Activated T-cell treated with anti-CD3 and anti-CD28 coated beads, Interleukin-2, amount 50 U/mL, for 72 hours (primary cell): ENCODE measurements at places on chromosomes 6 and 20. TPM values are rescaled to one million over a fixed set of nuclear protein-coding genes. Genes with fewer than 3 reads are reported as not detected.
A peak's percentile ranks its signal among the peaks of the same experiment; 100 is the strongest.

DNA sequence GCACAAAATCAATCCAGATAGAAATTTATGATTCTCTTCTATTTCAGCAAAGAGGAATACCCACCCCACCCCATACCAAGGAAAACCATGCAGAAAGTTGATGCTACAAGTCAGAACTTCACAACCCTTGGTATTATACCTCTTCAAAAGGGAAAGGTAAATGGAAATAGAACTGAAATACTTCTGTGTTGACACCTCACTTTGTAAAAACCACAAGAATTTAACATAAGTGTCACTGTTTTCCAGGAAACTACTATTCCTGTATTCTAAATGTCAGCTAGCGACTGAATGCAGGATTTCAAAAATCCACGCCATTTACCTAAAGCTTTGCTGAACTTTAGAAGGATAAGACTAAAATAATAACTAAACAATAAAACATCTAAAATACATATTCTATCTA, 3.6 kb downstream of the CPNE1 start:
- DNase-seq = no peak
- peak overlapping the region; percentile 90 for H3K27ac ChIP-seq
- peak overlapping the region; percentile 88 for H3K4me3 ChIP-seq
- peaks cover 37% of the 10 kb centered on the region for H3K36me3 ChIP-seq
- H3K27me3 ChIP-seq = no peaks in the 10 kb centered on the region

DNA sequence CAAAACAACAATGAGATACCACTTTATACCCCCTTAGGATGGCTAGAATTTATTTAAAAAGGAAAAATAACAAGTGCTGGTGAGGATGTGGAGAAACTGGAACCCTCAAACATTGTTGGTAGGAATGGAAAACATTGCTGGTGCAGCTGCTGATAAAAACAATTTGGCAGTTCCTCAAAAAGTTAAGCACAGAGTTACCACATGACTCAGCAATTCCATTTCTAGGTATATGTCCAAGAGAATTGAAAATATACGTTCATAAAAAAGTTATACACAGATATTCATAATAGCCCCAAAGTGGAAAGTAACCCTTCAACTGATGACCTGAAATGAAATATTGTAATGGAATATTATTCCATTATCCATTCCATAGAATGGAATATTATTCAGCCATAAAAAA, 55.0 kb downstream of the CD83 start:
- no peaks in the 10 kb centered on the region for H3K27me3 ChIP-seq
- H3K4me1 ChIP-seq = peaks cover 10% of the 10 kb centered on the region
- H3K36me3 ChIP-seq = peaks cover 28% of the 10 kb centered on the region

DNA sequence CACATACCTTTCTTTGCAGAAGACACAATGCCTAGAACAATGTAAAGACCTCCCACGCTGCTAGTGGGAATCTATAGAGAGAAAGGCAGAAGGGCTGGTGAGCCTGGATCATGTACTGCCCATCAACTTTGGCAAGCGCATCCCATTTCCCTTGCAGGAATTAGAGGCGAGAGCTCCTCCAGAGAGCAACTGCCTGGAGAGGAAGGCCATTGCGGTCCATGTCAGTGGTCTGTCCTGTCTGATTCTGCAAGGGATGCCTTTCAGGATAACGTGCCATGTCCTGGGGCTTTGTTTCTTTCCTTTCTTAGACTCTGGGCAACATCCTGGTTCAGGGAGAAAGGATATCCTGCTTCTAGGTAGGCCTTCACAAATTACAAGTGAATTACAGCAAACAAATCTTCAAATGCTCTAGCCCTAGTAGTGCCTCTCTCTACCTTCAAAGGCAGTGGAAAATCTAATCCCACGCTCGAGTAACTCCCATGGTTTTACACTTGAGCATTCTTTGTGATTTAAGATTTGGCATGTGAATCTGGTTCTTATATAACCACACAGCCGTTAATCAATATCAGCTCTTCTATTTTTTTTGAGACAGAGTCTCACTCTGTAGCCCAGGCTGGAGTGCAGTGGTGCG, 38.5 kb downstream of the GCNT2 start:
- H3K4me1 ChIP-seq = peaks cover 5% of the 10 kb centered on the region
- no peak overlapping the region for H3K4me3 ChIP-seq
- no peak for DNase-seq
- H3K36me3 ChIP-seq = peaks cover 2% of the 10 kb centered on the region

The RNF114 gene
- total RNA-seq = 99.2 TPM

DNA sequence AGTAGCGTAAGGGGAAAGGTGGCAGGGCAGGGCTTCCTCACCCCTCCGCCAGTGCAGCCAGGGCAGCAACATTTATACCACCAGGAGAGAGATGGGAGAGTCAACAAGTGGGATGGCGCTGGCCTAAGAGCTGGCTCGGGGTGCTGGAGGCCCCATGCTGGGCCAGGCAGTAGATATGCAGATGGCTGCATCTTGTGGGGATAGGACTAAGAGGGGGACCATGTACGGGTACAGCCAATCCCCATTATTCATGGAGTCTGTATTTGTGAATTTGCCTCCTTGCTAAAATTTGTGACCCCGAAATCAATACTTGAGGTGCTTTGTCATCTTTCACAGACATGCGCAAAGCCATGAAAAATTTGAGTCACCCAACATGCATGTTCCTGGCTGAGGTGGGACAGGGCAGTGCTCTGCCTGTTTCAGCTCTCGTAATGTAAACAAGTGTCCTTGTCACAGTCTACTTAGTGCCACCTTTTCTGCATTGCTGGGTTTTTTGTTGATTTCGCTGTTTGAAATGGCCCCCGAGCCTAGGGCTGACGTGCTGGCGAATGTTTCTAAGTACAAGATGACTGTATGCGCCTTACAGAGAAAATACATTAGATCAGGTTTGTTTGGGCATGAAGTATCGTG, 27.5 kb upstream of the TAF8 start:
- peak overlapping the region; percentile 78 for H3K4me3 ChIP-seq
- H3K36me3 ChIP-seq = peaks cover 10% of the 10 kb centered on the region
- H3K4me1 ChIP-seq = peaks cover 89% of the 10 kb centered on the region

DNA sequence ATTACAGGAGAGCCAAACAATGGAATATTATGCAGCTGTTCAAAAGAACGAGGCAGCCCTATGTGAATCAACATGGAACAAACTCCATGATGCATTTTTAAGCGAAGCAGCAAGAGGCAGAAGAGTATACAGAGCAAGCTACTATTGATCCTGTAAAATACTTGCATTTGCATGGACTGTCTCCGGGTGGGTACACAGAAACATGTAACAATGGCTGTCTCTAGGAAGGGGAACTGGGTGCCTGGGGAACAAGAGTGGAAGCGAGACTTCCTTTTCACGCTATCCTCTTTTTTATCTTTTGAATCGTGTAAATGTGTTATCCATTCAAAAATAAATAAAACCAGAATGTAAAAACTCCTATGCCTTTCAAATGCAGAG, 93.3 kb upstream of the SIRPA start:
- no peaks in the 10 kb centered on the region for H3K36me3 ChIP-seq
- DNase-seq = no peak
- H3K27ac ChIP-seq = no peak overlapping the region
- H3K4me3 ChIP-seq = peak overlapping the region; percentile 77
- peaks cover 12% of the 10 kb centered on the region for H3K4me1 ChIP-seq

The GUCA1A gene
- 0.14 TPM for total RNA-seq

The LMBRD1 gene
- 24.5 TPM for total RNA-seq

DNA sequence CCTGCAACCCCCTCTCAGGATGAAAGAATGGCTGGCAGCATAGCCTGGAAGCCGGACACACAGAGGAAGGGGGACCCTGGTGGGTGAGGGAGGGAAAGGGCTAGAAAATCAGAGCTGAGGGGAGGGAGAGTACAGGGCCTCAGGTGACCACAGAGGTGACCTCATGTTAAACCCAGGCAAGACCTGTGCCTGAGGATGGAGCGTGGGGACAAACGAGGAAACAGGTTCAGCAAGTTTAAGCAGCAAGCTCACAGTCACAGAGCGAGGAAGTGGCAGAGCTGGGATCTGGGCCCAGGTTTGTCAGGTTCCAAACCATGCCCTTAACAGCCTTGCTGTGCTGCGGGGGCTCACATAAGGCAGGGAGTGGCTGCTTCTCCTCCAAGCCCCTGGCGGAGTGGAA, 4.0 kb upstream of the BPI start:
- no peaks in the 10 kb centered on the region for H3K36me3 ChIP-seq
- H3K4me1 ChIP-seq = peaks cover 25% of the 10 kb centered on the region
- no peak for DNase-seq
- H3K27ac ChIP-seq = no peak overlapping the region

DNA sequence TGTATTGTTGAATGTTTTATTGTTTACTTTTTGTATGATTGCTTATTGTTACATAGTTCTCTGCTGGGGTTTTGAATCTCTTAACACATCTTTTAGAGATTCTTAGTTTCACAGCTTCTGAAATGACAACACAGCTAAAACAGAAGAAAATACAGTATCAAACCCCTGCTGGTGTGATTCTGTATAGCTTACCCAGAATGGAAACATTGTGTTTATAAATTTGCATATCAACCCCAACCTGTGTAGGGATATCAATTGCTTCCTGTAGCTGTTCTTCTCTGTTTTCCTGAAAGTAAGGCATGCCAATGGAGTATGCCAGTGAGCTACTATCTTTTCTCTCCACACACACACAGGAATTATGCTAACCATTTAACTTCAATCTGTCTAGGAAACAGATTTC, 64.3 kb upstream of the ID4 start:
- no peak for DNase-seq
- no peak overlapping the region for H3K27ac ChIP-seq
- no peaks in the 10 kb centered on the region for H3K4me1 ChIP-seq
- no peaks in the 10 kb centered on the region for H3K36me3 ChIP-seq

DNA sequence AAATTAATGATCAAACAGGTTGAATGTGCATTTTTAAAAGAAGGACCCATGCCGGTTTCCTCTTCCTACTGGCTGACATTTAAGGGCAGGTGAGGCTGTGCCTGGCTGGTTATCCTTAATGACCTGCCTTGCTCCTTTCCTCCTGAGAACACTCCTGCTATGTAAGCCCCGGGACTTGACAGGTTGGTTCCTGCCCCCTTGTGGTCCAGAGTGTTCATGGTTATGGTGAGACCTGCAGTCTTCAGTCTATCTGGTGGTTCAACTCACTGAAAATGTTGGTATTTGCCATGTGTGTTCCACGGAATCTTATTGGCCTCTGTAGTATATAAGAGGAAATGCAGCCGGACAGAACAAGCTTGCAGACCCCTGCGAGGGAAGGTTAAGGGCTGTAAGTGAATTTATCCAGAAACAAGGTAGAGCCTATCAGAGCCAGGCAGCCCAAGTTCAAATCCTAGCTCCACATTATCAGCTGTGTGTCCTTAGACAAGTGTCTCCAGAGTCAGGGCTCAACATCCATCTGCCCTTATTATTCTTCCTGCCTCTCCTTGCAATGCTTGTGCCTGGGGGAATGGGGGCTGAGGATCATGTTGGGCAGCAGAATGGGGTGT, 5.2 kb upstream of the BPIFA3 start:
- H3K27me3 ChIP-seq = peaks cover 31% of the 10 kb centered on the region
- H3K4me3 ChIP-seq = no peak overlapping the region
- H3K36me3 ChIP-seq = no peaks in the 10 kb centered on the region

- no peak for DNase-seq
- no peaks in the 10 kb centered on the region for H3K4me1 ChIP-seq
- peaks cover 2% of the 10 kb centered on the region for H3K36me3 ChIP-seq
- no peak overlapping the region for H3K4me3 ChIP-seq
- H3K27ac ChIP-seq = no peak overlapping the region
- H3K27me3 ChIP-seq = no peaks in the 10 kb centered on the region
Measured at GRCh38 chr6:158121335-158121734, 46.7 kb downstream of the SERAC1 start.

- no peak overlapping the region for H3K27ac ChIP-seq
- DNase-seq = no peak
- H3K4me1 ChIP-seq = peaks cover 47% of the 10 kb centered on the region
- H3K4me3 ChIP-seq = no peak overlapping the region
Measured at GRCh38 chr20:43728686-43729255, 2.0 kb upstream of the GTSF1L start.

GRCh38 chr20:46358346-46359058, 47.9 kb downstream of the ELMO2 start:
- H3K4me3 ChIP-seq = no peak overlapping the region
- peaks cover 3% of the 10 kb centered on the region for H3K36me3 ChIP-seq
- no peak for DNase-seq
- H3K27ac ChIP-seq = peak overlapping the region; percentile 48

The GZF1 gene
- total RNA-seq = 9.5 TPM

GRCh38 chr20:1424336-1424735, 31.5 kb upstream of the FKBP1A start:
- H3K27me3 ChIP-seq = no peaks in the 10 kb centered on the region
- H3K4me1 ChIP-seq = peaks cover 16% of the 10 kb centered on the region
- no peak overlapping the region for H3K27ac ChIP-seq
- H3K4me3 ChIP-seq = no peak overlapping the region

The FAM209A gene
- 1.7 TPM for total RNA-seq

- no peaks in the 10 kb centered on the region for H3K36me3 ChIP-seq
- no peak overlapping the region for H3K4me3 ChIP-seq
- no peaks in the 10 kb centered on the region for H3K4me1 ChIP-seq
- no peaks in the 10 kb centered on the region for H3K27me3 ChIP-seq
- DNase-seq = no peak
Measured at GRCh38 chr6:114051031-114051430, 80.1 kb upstream of the HDAC2 start.

The FAM83B gene
- not detected for total RNA-seq

DNA sequence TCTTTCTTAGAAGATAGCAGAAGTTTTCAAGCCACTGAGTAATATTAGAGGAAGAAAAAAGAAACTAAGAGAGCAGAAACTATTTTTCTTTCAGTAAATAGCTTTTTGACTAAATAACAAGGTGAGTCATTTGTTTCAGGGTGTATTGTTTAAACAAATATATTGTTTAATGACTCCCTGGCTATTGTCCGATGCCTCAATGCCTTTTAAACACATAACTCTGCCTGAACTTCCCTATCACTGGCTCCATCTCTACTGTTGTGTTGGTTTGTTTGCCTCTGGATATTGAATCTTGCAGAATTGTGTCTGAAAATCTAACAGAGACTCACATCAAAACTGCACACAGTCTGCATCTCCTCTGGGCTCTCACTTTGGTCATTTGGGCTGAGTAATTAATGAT, 19.6 kb upstream of the CLIC5 start:
- H3K4me3 ChIP-seq = no peak overlapping the region
- no peaks in the 10 kb centered on the region for H3K4me1 ChIP-seq
- no peaks in the 10 kb centered on the region for H3K36me3 ChIP-seq
- peaks cover 7% of the 10 kb centered on the region for H3K27me3 ChIP-seq
- no peak for DNase-seq

GRCh38 chr6:144681334-144681733, 396.2 kb downstream of the UTRN start:
- H3K4me1 ChIP-seq = no peaks in the 10 kb centered on the region
- DNase-seq = no peak
- no peak overlapping the region for H3K4me3 ChIP-seq
- peaks cover 21% of the 10 kb centered on the region for H3K36me3 ChIP-seq

DNA sequence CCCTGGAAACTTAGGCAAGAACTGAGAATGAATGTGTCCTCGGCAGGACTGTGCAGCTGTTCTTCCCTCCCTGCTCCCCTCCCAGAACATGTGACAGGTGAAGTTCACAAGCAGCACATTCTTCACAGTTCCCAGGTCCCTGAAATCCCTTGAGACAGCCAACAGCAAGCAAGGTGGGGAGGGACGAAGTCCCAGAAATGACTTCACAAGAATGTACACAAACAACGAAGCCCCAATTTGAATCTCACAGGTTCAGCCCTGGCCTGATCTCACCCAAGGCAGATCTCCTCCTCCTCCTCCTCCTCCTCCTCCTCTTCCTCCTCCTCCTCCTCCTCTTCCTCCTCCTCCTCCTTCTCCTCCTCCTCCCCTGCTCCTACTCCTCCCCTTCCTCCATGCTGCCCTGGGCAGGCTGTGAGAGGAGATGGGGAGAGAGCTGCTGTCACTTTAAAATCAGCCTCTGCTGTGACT, 32.4 kb downstream of the WRNIP1 start:
- H3K27me3 ChIP-seq = no peaks in the 10 kb centered on the region
- no peaks in the 10 kb centered on the region for H3K36me3 ChIP-seq
- H3K4me3 ChIP-seq = no peak overlapping the region
- peaks cover 62% of the 10 kb centered on the region for H3K4me1 ChIP-seq
